ENCODE measurements at places on chromosomes 4 and X.

- DNase-seq, result no peak
Measured at GRCh38 chr4:132992686-132993085, 156.4 kb upstream of the PCDH10 start.

GRCh38 chrX:136711147-136711546 lies 63.2 kb downstream of the CD40LG start:
- peak; percentile 13 for DNase-seq

GRCh38 chr4:100174985-100175383 lies 15.3 kb downstream of the DDIT4L start:
- DNase-seq, result no peak

DNA sequence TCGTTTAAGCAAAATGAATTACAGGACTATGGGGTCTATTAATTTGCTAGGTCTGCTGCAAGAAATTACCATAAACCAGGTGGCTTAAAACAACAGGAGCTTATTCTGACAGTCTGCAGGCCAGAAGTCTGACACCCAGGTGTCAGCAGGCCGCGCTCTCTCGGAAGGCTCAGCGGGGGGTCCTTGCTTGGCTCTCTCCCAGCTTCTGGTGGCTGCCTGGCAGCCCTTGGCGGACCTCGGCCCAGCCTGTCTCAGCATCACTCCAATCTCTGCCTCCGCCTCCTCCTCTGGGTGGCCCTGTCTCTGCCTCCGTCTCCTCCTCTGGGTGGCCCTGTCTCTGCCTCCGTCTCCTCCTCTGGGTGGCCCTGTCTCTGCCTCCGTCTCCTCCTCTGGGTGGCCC lies 580.5 kb upstream of the FAT1 start:
- no peak for DNase-seq

- DNase-seq, result no peak
Measured at GRCh38 chr4:46124773-46125413, 1.0 kb upstream of the GABRG1 start.

- DNase-seq, result no peak
Measured at GRCh38 chr4:124958847-124959246, 246.3 kb upstream of the ANKRD50 start.

DNA sequence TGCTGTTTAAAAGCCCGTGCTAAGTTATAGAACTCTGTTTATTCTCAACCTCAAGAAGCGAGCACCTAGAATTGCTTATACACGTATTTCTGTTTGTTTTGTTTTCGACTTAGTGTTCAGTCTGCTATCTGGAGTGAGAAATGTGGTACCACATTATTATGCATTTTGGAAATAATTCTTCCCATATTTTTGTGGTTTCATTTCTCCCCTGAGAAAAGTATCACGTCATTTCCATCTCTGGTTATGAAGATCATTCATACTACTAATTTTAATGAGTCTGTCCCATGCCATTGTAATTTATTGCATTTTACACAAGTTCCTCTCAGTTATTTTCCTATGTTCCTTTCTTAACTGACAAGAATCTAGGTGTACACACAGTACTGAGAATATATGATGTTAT lies 186.0 kb downstream of the DCHS2 start:
- no peak for DNase-seq

DNA sequence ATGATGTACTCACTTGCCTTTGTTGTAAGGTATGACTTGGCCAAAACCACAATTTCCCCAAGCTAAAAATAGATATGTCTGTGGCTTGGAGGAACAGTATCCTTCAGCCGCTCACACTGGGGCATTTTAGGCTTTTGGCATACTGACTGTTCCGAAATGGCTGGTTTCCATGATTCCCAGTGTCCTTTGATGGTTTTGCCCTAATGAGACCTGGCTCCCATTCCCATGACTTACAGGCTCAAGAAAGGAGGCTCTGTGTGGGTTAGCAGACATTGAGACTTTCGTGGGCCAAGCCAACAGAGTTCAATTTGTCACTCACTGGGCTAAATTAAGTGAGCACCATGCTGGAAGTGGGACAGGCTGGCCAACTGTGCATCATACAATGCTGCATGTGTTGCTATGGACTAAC lies 150.6 kb downstream of the CEP135 start:
- no peak for DNase-seq

DNA sequence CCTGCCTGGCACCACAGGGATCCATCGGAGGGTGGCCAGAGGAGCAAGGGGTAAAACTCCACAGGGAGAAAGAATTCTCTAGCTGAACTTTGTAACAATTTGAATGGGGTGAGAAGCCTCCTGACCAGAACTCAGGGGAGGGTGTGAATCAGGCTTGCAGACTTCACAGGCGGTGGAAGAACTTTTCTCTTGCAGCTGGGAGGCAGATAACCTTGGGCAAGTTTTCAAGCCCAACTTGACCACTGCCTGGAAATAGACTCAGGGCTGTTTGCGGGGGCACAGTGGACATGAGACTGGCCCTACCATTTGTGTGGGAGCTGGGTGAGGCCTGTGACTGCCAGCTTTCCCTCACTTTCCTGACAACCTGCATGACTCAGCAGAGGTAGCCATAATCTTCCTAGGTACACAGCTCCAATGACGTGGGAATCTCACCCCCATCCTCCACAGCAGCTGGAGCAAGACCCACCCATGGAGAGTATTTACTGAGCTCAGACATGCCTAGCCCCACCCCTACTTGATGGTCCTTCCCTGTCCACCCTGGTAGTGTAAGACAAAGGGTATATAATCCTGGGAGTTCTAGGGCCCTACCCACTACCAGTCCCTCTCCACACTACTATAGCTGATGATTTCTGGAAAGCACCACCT lies 210.0 kb upstream of the AGTR2 start:
- DNase-seq, result no peak

DNA sequence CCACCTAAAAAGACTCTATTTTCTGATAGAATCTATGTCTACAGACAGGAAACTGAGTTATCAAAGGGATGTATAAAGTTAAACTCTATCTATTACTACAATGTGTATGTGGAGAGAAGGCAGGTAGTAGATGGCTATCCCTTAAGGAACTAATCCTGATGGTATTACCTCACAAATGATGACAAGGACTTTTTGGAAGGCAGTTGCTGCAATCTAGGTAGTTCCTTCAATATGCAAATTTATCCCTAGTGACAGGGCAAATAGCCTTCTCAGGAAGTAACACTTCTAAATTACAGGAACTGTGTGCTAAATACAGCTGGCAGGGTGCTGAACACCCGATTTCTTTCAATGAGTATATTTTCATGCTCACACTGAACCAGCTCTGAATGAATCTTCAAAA lies 177.4 kb downstream of the COL25A1 start:
- no peak for DNase-seq

DNA sequence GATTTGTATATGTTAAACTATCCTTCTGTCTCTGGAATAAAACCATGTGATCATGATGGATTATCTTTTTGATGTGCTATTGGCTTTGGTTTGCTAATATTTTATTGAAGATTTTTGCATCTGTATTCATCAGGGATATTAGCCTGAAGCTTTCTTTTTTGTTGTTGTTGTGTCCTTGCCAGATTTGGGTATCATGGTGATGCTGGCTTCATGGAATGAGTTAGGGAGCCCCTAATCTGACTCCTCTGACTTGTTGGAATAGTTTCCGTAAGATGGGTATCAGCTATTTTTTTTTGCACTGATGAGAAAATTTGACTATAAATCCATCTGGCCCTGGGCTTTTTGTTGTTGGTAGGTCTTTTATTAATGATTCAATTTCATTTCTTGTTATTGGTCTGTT lies 45.7 kb downstream of the ATP10D start:
- no peak for DNase-seq

GRCh38 chrX:136185401-136186022 lies 38.2 kb downstream of the FHL1 start:
- no peak for DNase-seq

GRCh38 chr4:110216129-110216528 lies 17.7 kb upstream of the ELOVL6 start:
- DNase-seq, result no peak

GRCh38 chrX:113828470-113828869 lies 755.4 kb upstream of the HTR2C start:
- DNase-seq, result no peak

- DNase-seq, result peak; percentile 31
Measured at GRCh38 chrX:136147315-136147901, at the start of gene FHL1. TSS of gene FHL1 (plus strand) at chrX:136147533.

DNA sequence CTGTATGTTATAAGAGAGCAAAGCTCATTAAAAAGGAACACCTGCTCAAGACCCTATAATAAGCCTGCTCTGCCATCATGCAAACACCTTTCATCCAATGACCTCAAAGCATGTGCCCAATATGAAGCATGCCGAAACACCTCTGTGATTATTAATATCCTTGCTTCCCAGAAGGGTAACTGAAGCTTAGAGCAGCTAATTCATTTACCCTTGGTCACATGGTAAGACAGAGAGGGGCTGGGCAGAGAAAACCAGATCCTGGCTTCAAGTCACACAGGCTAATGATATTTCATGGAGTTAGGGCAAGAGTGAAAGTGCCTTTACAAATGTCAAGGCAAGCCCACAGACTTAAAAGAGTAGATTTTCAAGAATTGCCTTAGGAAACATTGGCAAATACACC lies 5.6 kb downstream of the AMOT start:
- DNase-seq, result no peak

GRCh38 chrX:65642914-65643491 lies 24.5 kb upstream of the MSN start:
- no peak for DNase-seq

DNA sequence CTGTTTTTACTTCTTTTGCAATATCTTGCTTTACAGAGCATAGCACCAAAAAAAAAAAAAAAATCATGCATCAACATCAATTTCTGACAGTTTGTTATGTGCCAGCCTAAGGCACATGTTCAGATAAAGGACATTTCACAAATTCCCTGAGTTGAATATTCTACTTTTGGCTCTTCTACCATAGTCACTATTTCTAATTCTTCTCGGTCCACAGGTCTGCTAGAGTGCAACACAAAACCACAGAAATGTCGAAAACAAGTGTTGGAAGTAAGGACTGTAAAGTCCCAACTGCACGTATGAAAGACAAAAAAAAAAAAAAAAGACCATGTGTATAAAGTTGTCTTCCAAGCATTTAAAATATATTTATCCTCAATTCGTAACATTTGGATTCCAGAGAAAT lies 494.2 kb upstream of the INTU start:
- no peak for DNase-seq

DNA sequence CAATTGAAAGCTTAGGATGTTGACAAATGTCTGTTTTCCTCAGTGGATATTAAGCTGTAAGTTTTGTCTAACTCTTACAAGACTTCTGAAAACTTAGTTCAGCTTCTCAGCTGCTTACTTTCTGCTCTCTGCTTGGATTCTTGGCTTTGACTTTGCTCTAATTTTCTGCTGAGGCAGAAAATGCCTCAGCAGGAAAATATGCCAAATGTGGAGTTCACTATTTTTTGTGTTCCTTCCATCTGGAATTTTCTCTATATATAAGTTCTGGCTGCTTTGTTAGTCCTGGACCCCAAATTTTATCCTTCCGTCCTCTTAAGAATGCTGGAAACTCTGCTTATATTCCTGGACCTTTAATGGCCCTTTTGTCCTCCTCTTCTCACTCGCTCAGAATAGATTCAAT lies 352.6 kb upstream of the NWD2 start:
- DNase-seq, result no peak

- DNase-seq, result no peak
Measured at GRCh38 chrX:150361070-150361776, 1.9 kb upstream of the MAMLD1 start.

DNA sequence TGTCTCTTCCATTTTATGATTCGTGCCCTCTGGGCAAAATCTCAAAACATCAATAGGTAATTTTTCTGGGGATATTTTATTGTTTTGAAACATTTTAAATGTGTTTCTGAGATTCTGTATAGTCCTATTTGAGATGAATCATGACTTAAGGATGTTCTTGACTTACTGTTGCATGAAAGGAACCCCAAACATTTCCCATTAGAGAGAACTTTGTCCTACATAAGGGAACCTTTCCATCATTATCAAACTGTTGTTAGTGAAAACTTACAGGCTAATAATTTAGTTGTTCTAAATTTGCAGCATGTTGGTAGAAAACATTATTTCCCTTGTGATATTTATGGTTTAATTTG lies 523.3 kb downstream of the PPARGC1A start:
- no peak for DNase-seq

DNA sequence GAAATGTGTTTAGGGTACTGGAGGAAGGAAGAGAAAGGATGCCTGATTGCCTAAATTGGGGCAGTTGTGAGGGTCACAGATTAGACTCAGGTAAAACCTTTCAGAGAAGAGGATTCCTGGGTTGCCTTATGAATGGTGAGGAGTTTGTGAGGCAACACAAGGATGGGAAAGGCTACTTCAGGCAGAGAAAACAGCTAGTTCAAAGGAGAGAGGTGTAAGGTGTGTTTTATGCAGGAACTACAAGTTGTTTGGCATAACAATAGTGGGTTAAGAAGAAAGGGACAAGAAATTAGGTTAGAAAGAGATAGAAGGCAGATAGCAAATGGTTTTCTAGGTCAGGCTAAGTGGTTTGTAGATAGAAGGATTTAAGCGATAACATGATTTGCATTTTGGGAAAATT lies 75.1 kb upstream of the PGRMC2 start:
- no peak for DNase-seq

- no peak for DNase-seq
Measured at GRCh38 chr4:140268186-140268841, 105.1 kb upstream of the SCOC start.

DNA sequence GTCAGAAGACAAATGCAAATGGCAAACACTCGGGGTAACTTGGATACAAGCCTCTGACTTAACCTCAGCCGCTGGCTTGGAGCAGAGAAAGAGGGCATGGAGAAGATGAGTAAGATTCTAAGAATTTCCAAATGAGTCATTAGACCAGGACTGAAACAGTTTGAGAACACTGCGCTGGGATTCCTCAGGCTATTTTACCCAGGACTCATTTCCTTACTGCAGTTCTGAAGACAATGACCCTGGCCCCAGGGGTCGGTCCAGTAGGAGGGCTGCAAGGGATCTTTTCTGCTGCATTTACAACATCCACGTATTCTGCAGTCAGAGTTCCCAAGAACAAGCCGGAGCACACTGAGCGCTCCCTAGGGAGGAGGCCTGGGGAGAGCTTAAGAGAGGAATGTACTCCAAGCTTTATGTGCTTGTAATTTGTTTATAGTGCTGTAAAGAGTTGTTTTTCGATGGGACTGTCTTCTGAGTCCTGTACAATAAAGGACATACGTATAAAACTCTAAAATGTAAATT lies 27.3 kb upstream of the SORBS2 start:
- no peak for DNase-seq

DNA sequence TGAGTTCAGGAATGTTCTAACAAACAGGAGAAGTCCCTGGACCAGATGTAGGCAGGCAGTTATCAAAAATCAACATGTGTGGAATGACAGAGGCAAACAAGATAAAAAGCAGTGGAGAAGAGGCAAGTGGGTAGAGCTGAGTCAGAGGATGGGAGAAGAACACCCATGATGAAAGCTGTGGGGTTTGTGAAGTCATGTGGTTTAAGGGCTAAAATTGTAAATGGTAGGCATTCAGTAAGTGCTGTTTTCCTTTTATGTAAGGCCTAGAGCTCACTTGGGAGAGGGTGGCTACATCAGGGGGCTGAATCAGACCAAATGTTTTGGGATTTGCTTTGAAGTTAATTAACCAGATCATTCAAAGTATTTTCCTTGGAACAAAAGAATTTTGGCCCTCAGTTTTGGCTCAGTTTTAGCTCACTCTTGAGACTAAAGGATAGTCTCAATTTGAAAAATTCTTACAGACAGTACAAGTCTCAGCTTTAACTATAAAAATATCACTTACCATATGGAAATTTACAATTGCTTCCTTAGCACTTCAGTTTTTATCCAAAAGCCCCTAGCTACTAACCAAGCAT lies 114.5 kb upstream of the PCDH7 start:
- no peak for DNase-seq
